Activated naive CD8-positive, alpha-beta T cell treated with anti-CD3 and anti-CD28 coated beads for 36 hours (primary cell): ENCODE measurements at places on chromosomes 7 and 10. TPM values are rescaled to one million over a fixed set of nuclear protein-coding genes. Genes with fewer than 3 reads are reported as not detected.
A peak's percentile ranks its signal among the peaks of the same experiment; 100 is the strongest.

- H3K27ac ChIP-seq, result no peak overlapping the region
- H3K4me3 ChIP-seq, result no peak overlapping the region
Measured at GRCh38 chr7:139704308-139704879, 73.4 kb downstream of the HIPK2 start.

- H3K36me3 ChIP-seq, result no peaks in the 10 kb centered on the region
- H3K27ac ChIP-seq, result no peak overlapping the region
- H3K4me1 ChIP-seq, result peaks cover 24% of the 10 kb centered on the region
Measured at GRCh38 chr10:101215397-101216206, 13.7 kb downstream of the LBX1 start.

GRCh38 chr10:79608505-79609375 is 2.0 kb upstream of the SFTPA1 start:
- H3K36me3 ChIP-seq, result no peaks in the 10 kb centered on the region
- H3K4me3 ChIP-seq, result no peak overlapping the region
- no peak overlapping the region for H3K27ac ChIP-seq
- DNase-seq, result peak; percentile 57
- no peaks in the 10 kb centered on the region for H3K4me1 ChIP-seq

DNA sequence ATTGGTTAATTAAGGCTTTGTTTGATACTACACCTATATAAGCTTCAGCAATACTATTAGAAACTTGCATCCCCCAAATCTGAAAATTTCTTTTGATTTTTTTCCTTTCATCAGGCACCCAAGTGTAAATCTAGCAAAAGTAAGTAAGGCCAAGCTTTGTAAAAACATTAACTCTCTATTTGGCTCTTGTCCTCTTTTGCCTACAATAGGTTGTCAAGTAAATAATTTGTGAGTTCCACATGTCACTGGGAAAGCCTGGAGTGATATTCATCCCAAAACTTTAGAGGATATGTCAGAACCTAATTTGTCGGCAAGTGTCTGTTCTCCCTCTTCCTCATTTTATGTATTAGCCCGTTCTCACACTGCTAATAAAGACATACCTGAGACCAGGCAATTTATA is 492.4 kb downstream of the IPMK start:
- H3K27me3 ChIP-seq, result no peaks in the 10 kb centered on the region
- H3K36me3 ChIP-seq, result no peaks in the 10 kb centered on the region
- H3K4me1 ChIP-seq, result no peaks in the 10 kb centered on the region
- no peak overlapping the region for H3K27ac ChIP-seq
- H3K4me3 ChIP-seq, result no peak overlapping the region

- peak overlapping the region; percentile 95 for H3K27ac ChIP-seq
- H3K27me3 ChIP-seq, result peaks cover 4% of the 10 kb centered on the region
- peak overlapping the region; percentile 93 for H3K4me3 ChIP-seq
- H3K4me1 ChIP-seq, result peaks cover 37% of the 10 kb centered on the region
- no peak for DNase-seq
- peaks cover 23% of the 10 kb centered on the region for H3K36me3 ChIP-seq
Measured at GRCh38 chr10:101818872-101819633, 809 bp upstream of the OGA start.

- peaks cover 4% of the 10 kb centered on the region for H3K36me3 ChIP-seq
- no peak overlapping the region for H3K4me3 ChIP-seq
- H3K27me3 ChIP-seq, result peaks cover 16% of the 10 kb centered on the region
- no peak for DNase-seq
- no peak overlapping the region for H3K27ac ChIP-seq
- peaks cover 7% of the 10 kb centered on the region for H3K4me1 ChIP-seq
Measured at GRCh38 chr10:78249690-78250089, 216.0 kb downstream of the RPS24 start.

GRCh38 chr7:152615031-152615741 is 60.8 kb downstream of the XRCC2 start:
- no peak for DNase-seq
- no peaks in the 10 kb centered on the region for H3K4me1 ChIP-seq
- no peak overlapping the region for H3K27ac ChIP-seq
- peaks cover 3% of the 10 kb centered on the region for H3K36me3 ChIP-seq
- H3K4me3 ChIP-seq, result no peak overlapping the region

DNA sequence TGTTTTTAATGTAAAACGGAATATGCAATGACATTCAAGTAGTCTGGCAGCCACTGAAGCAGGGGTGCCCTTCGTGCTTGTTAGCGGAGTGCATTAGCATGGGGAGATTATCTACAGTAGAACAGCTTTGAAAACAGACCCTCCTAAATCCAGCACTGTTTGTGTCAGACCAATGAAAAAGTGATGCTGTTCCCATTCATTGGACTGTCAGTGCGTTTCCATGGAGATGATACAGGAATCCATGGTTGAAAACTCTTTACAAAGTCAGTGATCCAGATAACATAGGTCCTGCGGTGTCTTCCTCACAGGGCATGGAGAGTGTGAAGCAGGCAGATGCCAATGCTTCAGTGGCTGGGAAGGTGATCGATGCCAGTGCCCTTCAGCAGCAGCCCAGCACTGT is 73.6 kb downstream of the ITGB8 start:
- no peaks in the 10 kb centered on the region for H3K4me1 ChIP-seq
- no peaks in the 10 kb centered on the region for H3K36me3 ChIP-seq
- H3K4me3 ChIP-seq, result no peak overlapping the region

DNA sequence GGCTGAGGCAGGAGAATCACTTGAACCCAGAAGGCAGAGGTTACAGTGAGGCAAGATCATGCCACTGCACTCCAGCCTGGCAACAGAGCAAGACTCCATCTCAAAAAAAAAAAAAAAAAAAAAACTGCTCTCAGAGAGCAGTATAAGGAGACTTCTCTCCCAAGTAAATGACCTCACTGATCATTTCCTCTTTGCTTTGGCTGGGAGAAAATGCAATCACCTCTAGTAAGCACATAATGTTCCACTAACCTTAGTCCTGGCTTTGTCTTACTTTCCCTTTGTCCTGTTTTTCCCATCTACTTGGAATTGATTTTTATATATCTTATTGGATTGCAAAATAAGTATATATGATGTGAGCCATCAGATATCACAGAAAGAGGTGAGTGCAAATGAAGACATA is 2.5 kb downstream of the SLC25A13 start:
- H3K27me3 ChIP-seq, result peaks cover 6% of the 10 kb centered on the region
- peaks cover 38% of the 10 kb centered on the region for H3K4me1 ChIP-seq
- no peak for DNase-seq
- no peak overlapping the region for H3K27ac ChIP-seq

DNA sequence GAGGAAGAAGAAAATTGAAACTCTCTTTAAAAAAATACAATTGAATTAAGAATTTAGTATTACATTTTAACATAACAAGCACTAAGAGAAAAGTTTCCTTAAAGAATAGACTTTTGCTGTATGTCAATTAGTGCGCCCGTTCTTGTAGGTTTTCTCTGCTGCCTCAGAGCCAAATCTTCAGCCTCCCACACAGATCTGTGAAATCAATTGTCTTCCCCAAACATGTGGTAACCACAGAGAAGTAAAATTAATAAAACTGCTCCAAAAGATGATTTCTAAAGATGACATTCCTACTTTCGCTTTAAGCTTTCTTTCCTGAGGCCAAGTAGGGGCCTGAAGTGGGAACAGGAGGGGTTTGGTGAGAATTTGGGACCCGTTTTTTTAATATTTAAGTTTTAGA is 113.2 kb upstream of the ADO start:
- no peak overlapping the region for H3K4me3 ChIP-seq
- H3K27me3 ChIP-seq, result no peaks in the 10 kb centered on the region
- DNase-seq, result no peak
- peaks cover 19% of the 10 kb centered on the region for H3K36me3 ChIP-seq

- no peak overlapping the region for H3K27ac ChIP-seq
- H3K36me3 ChIP-seq, result no peaks in the 10 kb centered on the region
- no peak for DNase-seq
- H3K4me1 ChIP-seq, result no peaks in the 10 kb centered on the region
Measured at GRCh38 chr7:40916813-40917212, 782.0 kb downstream of the SUGCT start.

DNA sequence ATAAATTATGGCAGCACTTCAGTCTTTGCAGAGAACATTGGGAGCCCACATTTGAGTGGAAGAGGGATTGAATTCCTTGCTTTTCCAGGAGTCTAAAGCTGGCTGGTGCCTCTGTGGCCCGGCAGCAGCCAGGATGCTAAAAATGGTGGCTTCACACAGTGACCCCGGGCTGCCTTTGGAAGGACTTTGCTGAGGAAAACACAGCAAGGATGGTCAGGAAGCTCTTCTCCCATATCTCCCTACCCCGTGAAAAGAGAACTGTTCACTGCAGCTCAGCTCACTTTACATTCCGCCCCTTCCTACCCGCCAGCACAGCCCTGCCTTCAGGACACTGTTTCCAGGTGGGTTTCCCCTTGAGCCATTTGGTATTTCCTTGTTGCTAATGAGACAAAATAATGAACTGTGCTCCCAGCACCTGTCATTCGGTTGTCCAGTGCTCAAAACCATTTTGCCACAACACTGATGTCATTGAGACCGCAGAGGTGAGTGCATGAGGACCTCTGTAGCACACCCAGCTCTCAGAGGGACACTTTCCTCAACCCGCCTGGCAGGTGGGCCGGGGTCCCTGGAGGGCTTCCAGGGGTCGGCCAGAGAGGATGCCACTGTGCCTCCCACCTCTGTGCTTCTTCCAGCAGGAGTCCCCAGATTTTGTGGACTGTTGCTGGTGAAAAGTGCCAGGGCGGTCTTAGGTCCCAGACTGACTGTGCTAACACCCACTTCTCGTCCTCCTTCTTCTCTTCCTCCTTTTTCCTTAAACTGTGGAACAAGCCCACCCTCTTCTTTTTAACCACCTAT is 255.7 kb upstream of the PPP2R2D start:
- peaks cover 7% of the 10 kb centered on the region for H3K27me3 ChIP-seq
- no peak overlapping the region for H3K27ac ChIP-seq
- peaks cover 5% of the 10 kb centered on the region for H3K4me1 ChIP-seq
- no peaks in the 10 kb centered on the region for H3K36me3 ChIP-seq

DNA sequence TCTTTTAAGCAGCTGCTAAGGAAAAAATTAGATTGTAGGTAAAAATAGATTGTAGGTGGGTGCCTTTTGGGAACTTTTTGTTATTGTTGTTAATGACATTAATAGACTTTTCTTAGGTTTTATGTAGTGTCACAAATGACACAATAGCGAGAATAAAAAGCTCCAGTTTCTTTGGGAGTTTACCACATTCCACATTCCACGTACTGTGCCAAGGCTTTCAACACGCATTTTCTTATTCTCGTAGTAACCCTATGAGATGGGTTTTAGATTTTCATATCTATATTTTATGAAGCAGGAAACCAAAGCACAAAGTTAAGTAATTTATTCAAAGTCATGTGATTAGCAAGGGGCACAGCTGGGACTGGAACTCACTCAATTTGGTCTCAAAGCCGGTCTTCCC is 103.8 kb downstream of the XRCC2 start:
- H3K36me3 ChIP-seq, result no peaks in the 10 kb centered on the region
- no peaks in the 10 kb centered on the region for H3K4me1 ChIP-seq
- H3K4me3 ChIP-seq, result no peak overlapping the region
- no peak overlapping the region for H3K27ac ChIP-seq

- H3K4me3 ChIP-seq, result no peak overlapping the region
- H3K4me1 ChIP-seq, result peaks cover 5% of the 10 kb centered on the region
- H3K27ac ChIP-seq, result no peak overlapping the region
- no peak for DNase-seq
Measured at GRCh38 chr7:148670807-148671206, 27.9 kb upstream of the CUL1 start.

GRCh38 chr10:22415072-22415471 is 69.8 kb downstream of the SPAG6 start:
- H3K4me3 ChIP-seq, result no peak overlapping the region
- H3K27ac ChIP-seq, result no peak overlapping the region
- H3K27me3 ChIP-seq, result peaks cover 3% of the 10 kb centered on the region
- peaks cover 3% of the 10 kb centered on the region for H3K4me1 ChIP-seq
- DNase-seq, result no peak

DNA sequence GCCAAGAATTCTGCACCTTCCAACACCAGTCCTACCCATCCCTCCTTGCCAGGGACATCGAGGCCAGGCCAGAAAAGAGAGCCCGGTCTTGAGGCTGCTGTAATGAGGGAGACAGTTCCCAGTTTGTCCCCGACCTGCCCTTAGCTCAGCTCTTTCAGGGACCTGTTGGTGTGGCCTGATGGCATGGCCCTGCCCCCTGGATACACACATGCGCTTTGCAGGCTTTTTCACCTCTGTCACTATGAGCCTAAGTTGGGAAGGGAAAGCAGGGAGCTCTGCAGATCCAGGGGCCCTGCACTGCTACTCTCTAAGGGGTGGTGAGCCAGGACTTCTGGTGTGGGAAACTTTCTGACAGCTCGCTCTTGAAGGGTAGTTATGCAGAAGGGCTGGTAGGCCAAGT is 2.1 kb downstream of the SCD start:
- peak overlapping the region; percentile 22 for H3K27ac ChIP-seq
- H3K4me3 ChIP-seq, result peak overlapping the region; percentile 95

DNA sequence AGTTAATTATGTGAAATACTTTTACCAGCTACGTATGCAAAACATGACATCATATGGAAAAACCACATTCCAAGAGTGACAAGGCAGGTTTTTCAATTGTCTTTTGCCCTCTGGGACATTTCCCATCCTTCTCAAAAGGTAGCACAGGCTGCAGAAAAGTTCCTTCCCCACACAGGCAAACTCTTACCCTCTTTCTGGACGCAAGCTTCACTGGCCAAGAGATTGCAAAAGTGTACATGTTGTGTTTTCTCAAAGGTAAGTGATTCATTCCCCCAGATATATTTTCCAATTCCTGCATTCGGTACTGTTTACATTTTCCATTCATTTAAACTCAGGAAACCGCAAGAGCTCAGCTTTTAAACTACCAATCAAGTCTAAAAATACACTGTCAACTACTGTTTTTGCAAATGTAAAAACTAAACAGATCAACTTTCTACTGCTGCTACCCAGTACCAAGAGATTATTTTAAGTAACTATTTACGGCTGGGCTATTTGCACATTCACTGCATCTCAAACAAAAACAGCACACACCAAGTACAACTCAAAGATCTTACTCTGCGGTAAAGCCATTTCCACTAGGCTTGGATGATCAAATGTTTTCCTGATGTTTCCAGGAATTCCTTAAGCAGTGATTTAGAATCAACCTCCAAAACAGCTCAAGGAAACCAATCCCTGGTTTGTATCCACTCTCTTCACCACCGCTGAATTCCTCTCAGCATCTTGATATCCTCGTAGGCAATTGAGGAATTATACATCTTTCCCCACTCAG is 233.6 kb upstream of the CCDC6 start:
- no peaks in the 10 kb centered on the region for H3K4me1 ChIP-seq
- H3K27me3 ChIP-seq, result peaks cover 17% of the 10 kb centered on the region
- H3K4me3 ChIP-seq, result no peak overlapping the region
- DNase-seq, result no peak

- DNase-seq, result no peak
- no peaks in the 10 kb centered on the region for H3K4me1 ChIP-seq
- H3K27ac ChIP-seq, result no peak overlapping the region
- H3K4me3 ChIP-seq, result no peak overlapping the region
Measured at GRCh38 chr7:134415700-134416099, 43.2 kb downstream of the AKR1B1 start.

Gene CYP17A1
- total RNA-seq, result not detected

Gene TNRC18
- total RNA-seq, result 47.6 TPM

Gene CLDN3
- total RNA-seq, result not detected

Gene PIP
- total RNA-seq, result not detected

Gene NCOA4
- 111 TPM for total RNA-seq

Gene FAM237B
- total RNA-seq, result not detected

Gene JCAD
- 0.14 TPM for total RNA-seq

Gene SEMA3E
- not detected for total RNA-seq
